ENCODE measurements at places on chromosomes 4 and X.

GRCh38 chr4:166165829-166166420, 292.9 kb downstream of the TLL1 start:
- DNase-seq: no peak

DNA sequence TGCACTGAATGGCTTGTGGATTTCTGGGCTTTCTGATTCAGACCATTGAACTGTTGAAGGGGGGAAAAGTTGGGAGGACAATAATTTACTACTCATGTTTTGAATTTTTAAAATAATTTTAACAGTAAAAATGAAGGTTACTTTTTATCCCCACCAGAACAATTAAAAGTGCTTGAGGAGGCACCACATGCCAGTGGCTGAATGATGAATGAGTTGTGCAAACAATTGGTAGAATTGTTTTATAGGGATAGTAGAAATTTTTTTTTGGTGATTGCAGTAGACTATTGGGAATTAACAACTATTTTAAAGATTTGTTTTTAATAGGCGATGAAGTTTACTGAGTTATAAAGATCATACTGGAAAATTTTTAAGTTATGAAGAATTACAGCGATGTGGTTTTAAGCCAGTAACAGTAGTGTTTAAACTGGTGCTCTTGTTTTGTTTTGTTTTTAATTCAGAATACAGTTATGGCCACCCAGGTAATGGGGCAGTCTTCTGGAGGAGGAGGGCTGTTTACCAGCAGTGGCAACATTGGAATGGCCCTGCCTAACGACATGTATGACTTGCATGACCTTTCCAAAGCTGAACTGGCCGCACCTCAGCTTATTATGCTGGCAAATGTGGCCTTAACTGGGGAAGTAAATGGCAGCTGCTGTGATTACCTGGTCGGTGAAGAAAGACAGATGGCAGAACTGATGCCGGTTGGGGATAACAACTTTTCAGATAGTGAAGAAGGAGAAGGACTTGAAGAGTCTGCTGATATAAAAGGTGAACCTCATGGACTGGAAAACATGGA, 2.7 kb downstream of the REST start:
- DNase-seq: no peak

DNA sequence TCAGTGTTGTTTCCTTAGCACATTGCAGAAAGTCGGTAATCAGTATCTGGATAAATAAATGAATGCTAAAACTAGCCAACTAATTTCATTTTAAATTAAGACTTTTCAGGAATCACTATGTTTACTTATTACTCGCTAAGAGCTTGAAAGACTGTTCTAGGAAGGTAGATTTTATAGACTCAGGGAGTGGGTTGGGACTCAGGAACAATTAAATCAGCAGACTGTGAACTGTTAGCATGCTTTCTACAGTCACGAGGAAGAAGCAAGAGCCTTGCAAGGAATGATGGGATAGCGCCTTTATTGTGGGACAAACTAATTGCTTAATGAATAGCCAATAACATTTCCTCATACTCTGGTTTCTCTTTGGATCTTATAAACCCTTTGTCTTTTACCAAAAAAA, 183.2 kb upstream of the AADAT start:
- DNase-seq: no peak

- DNase-seq: no peak
These were observed 280.4 kb downstream of the KLHL4 start for GRCh38 chrX:87798039-87798438.

DNA sequence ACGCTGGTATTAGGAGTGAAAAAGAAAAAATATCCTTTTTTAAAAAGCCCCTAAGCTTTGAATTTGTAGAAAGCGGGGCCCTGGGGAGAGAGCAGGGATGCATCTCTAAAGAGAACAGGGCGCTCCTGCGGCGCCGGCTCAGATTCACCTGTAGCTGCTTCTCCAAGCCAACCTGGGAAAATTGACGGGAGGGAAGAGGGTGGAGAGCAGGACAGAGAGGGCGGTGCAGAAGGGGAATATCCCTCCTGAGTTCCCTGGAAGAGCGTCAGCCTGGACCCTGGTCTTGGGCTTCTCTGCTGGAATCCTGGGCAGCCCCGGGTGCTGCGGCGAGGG, 776 bp upstream of the SOWAHD start:
- DNase-seq: no peak

- DNase-seq: no peak
These were observed 79.4 kb upstream of the CLDN34 start for GRCh38 chrX:9887659-9888297.

DNA sequence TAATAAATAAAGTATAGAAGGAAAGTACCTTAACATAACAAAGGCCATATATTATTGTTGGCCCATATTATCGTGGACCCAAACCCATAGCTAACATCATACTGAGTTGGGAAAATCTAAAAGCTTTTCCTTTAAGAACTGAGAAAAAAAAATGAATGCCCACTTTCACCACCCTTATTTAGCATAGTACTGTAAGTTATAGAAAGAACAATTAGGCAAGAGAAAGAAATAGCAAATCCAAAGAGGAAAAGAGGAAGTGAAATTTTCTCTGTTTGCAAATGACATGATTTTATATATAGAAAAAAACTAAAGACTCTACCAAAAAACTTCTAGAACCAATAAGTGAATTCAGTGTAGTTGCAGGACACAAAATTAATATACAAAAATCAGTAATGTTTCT, 1854.6 kb downstream of the PCDH7 start:
- DNase-seq: no peak

- no peak for DNase-seq
These were observed 4.4 kb downstream of the LRCH2 start for GRCh38 chrX:115229337-115230003.

DNA sequence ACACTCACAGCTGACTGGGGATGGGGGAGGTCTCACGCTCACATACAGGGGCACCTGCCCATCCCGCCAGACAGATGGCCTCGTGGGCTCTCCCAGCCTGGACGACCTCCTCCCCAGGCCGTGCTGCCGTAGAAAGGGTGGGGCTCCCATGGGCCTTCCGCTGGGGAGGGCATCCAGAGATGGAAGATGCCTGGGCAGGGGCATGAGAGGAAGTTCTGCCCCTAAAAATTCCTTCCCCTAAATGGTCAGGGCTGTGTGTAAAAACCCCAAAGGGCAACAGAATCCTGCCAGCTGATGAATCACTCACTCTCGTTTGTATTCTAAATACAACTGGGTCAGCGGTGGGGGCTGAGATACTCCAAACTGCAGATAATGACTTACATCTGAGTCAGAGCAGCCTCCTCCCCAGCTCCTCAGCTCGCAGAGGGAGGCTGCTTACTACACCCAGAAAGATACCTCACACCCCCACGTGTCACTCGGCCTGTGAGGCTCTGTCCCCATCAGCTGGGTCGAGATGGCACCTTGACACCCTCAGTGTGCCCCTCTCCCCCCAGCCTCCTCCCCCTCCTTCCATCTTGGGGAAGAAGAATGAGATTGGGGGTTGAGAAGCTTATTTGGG, 10.1 kb downstream of the WDR1 start:
- peak; percentile 64 for DNase-seq

DNA sequence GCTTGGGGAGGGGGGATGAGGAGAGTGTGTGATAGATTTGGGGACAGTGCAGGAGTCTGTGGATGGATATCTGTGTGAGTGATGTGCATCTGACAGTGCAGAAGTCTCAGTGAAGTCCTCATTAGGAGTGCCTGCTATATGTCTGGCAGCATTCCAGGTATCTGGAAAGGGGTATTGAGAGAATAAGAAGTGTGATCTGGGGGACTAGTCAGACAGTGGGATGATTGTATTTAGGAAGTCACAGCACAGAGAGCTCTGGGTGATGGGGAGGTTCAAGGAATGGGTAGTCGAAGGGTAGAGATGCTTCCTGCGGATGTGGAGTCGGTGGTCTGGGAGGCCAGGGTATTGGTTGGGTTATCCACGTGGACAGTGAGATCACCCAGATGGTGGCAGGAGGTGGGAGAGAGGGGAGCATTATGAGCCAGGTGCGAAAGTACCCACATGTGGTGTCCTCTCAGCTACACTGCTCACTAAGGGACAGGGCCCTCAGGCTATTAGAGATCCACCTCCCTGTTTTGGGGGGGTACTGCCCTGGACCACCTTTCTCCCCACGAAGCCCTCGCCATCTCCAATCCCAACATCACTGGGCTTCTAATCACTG, 9.8 kb downstream of the MAGED2 start:
- DNase-seq: no peak

DNA sequence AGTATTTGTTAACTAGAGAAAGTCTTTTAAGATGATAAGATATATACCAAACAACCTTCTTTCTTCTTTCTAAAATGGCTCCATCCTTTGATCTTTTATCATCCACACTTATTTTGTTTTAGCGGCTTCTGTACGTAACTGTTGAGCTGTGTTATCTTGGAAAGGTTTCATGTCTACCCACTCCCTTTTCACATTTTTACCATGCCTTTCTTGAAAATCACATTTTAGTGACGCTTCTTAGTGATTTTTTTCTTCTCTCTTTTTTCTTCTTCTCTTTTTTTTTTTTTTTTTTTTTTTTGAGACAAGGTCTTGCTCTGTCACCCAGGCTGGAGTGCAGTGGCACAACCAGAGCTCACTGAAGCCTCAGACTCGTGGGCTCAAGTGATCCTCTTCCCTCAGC, 135.1 kb downstream of the CHIC2 start:
- DNase-seq: no peak

DNA sequence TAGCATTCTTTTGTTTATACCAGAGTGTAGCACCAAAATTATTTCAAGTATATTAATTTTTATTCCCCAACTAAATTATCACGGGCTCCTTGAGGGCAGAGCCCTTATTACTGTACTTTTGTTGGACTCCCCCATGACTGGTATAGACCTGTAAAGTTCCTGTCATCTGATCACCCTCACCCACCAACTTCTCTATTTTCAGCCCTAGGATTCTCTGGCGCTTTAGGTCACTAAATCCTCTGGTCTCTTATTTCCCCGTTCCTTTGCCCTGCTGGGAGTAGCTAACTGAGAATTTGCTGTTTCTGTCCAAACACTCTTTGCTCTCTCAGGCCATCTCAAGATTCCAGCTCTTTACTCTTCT, 3.2 kb upstream of the XKRX start:
- DNase-seq: no peak

DNA sequence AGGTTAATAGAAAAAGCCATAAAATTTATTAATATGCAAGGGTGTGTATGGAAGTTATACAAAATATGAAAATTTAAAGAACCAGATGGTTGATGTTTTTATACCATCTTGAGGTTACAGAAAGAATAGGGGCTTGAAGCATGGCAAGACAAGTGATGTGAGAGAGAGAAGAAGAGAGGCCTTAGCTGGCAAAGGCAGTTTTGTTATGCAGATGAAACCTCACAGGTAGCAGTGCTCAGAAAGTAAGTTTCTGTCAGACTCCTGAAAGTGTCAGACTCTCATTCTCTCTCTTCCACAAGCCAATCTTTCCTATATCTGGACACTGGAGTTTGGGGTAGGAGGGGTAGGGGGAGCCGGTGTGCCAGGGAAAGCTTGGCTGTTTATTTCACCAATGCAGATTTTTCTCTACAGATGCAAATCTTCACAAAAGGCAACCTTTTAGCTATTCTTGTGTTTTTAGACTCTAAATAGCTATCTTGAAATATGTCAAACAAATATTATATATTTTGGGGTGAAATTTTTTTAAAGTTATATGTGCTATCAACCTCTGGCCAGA, 124.5 kb downstream of the CFAP299 start:
- no peak for DNase-seq

GRCh38 chr4:139734201-139734874, 68.7 kb downstream of the MGST2 start:
- DNase-seq: no peak
